ENCODE measurements at places on chromosomes 3 and 15.

DNA sequence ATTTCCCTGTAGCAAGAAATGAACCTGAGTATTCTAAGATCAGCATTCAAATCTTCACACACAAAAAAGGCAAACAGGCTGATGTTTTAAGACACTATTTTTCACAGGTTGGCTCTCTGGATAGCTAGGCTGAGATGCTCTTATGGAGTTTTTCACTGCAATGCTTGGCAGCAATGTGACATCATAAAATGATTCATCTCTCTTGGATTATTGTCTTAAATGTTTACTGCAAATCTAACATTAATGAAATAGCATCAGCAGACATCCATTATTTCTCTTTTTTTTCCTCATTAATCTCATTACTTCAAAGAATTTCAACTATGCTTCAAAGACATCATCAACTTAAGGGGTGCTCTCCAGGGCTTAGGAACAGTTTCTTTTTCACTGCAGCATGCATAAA is 23.6 kb upstream of the SSUH2 start:
- DNase-seq = no peak

- no peak for DNase-seq
These were observed 33.5 kb upstream of the PDE8A start for GRCh38 chr15:84947947-84948830.

- DNase-seq = no peak
These were observed 10.9 kb downstream of the CTDSPL start for GRCh38 chr3:37872413-37873160.

DNA sequence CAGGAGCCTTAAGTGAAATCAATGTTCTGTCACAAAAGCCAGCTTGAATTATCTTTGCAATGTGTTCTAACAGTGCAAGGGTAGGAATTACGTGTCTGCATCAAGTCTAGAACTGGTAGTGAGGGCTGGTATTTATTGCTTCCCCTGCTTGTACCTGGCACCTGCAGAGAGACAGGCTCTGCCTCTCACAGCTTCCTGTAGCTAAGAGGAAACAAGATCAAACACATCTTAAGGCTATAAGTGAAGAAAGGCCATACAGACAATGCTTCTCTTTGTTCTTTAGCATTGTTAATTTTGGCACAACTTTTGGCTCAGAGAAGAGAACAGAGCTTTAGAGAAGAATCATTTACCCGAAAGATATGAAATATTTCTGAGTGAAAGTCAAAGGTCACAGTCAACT is 479.9 kb downstream of the GRM7 start:
- DNase-seq = no peak

DNA sequence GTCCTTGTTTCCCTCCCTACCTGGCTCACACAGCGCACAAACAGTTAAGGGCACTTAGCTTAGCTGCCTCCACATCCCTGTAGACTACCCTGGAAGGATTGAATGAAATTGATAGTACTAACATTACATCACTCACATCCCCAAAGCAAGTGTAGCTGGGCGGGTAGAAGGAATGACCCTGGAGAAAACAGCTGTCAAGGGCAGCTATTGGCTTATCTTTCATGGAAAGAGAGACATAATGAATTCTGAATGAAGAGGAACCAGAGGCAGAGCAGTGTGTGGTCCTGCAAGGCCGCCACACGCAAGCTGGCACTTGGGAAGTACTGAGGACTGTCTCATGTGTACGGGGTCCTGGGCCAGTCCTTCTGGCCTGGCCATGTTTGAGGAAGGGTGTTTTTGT is 369.6 kb upstream of the RGMA start:
- DNase-seq = no peak

- no peak for DNase-seq
These were observed 70.7 kb downstream of the CD200R1L start for GRCh38 chr3:112776000-112776399.

DNA sequence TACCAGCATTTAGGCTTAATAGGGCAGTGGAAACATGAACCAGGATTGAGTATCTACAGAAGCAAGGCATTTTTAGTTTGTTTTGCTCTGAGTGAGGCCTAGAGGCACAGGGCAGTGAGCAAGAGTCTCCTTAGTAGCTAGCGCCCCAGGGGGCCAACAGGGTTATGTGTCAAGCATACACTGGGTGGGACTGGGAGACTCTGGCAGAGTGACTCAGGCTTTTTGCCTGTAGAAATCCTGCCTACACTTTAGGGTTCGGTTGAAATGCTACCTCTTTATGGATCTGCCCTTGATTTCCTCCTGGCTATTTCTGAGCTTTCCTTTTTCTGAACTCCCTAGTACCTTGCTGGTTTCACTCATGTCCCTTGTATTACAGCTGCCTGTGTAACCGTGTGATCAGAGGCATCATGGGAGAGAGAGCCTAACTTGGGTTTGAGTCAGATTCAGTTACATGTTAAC is 72.2 kb downstream of the TOP2B start:
- no peak for DNase-seq

GRCh38 chr15:85746641-85747040 is 48.1 kb downstream of the KLHL25 start:
- DNase-seq = no peak

DNA sequence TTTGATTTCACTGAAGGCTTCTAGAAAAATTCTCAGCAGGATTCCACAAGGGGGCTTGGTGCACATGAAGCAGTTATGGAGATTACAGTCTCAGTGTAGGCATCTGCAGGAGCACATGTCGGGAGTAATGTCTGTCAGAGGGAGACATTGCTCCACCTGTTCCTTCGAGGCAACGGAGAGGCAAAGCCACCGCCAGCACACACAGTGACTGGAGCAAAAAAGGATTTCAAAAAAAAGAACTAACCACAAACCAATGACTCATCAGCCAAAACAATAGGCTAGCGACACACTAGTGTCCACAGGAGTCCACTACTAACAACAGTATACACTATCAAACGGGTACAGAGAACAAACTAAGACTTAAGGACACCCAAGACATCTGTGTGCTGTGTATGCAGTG is 68.9 kb downstream of the NPTN start:
- DNase-seq = no peak

GRCh38 chr3:14880447-14881106 is 61.8 kb downstream of the FGD5 start:
- no peak for DNase-seq

DNA sequence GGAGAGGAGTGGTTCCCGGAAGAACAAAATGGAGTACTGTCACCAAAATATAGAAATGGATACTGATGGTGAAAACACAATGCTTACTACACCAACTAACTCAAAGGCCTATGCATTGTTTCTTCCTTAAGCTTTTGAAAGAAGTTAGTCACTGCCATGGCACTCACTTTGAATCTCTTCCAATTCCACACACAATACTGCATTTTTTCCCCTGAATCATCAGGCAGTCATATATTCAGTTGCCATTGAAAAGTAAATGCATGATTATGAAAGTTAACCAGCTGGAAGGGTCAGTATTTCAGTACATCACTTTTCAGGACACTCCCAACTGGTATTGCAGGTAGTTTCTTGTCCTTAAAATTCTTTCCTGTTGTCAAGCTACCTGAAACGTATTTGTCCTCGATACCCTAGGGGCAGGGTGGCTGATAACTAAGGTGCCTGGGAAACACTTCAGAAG is 9.0 kb upstream of the LRRFIP2 start:
- no peak for DNase-seq

DNA sequence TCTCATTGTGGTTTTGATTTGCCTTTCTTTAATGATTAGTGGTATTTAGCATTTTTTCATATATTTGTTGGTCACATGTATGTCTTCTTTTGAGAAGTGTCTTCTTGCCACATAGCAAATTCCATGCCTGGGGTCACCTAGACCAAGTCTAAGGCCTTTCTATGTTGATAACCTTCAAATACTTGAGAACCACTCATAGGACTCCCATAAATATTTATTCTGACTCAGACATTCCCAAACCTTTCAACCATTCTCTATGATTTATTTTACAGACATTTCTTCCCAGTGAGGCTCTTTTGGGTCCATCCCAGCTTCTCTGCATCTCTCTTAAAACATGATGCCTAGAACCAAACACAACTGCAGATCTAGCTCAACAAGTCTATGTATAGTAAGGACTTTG is 69.2 kb downstream of the ATP8B4 start:
- DNase-seq = no peak

GRCh38 chr3:112448939-112449338 is 50.3 kb downstream of the BTLA start:
- no peak for DNase-seq

DNA sequence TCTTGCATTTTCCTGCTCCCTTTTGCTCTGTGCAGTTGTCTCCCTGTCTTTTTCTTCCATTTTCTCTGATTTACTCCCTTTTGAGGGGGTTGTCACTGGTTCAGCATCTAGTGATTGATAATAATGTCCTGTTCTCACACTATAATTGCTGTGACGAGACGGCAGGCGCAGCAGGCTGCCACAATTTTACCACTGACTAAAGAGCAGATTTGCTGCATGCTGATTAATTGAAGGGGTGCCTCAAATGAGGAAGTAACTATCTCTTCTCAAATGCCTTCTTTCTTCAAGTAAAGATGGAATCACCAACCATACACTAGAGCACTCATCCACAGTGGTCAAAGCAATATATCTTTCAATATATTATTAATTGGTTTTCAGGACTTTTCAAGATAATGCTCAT is 219.3 kb downstream of the CBLB start:
- DNase-seq = no peak

- DNase-seq = no peak
These were observed 202.6 kb downstream of the MEX3B start for GRCh38 chr15:81843226-81843625.

- DNase-seq = no peak
These were observed 63.9 kb downstream of the NR2E3 start for GRCh38 chr15:71874245-71874644.

DNA sequence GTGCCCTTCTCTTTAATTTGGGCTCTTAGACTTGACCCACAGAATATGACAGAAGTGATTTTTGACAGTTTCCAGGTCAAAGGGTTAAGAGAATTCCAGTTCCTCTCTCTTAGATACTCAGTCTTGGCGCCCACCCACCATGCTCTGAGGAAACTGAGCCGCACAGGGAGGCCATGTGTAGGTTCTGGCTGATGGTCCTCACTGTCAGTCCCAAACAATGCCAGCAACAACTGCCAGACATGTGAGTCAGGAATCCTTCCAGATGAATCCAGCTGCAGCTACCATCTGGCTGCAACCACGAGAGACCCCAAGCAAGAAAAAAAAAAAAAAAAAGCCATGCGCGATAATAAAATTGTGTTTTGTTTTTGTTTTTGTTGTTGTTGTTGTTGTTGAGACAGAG is 326.6 kb downstream of the MAGI1 start:
- no peak for DNase-seq

DNA sequence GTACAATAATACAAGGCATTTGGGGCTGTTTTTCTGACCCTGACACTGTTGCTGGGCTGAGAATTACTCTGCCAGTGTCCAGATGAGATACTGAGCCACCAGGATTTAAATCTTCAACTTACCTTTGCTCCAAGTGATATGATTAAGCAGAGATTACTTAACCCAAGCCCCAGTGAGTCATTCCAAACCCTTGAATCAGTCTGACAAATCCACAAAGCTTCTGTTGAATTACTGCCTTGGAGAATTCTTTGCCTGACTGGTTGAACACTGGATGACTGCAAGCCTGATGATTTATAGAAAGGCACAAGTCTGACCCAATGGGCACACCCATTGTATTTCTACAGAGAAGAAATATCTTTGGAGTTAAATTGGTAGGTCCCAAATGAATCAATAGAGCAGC is 88.2 kb upstream of the TSC22D2 start:
- no peak for DNase-seq

DNA sequence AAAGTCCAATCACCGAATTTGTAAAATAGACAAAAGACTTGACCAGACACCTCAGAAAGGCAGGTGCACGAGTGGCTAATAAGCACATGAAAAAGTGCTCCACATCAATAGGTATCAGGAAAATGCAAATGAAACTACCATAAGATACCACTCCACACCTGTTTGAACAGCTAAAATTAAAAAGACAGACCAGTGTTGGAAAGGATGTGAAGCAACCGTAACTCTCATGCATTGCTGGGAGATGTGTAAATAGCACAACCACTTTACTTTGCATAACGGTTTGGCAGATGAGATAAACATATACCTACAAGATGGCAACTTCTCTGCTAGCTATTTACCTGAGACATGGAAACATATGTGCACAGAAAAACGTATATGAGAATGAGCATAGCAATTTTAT is 56.9 kb downstream of the CADPS start:
- no peak for DNase-seq

- DNase-seq = no peak
These were observed 20.3 kb upstream of the NRROS start for GRCh38 chr3:196619223-196619622.

GRCh38 chr3:152834776-152835600 is at the start of gene P2RY1:
P2RY1 (plus strand) TSS chr3:152835131; CDS start chr3:152835783, 652 bp downstream.
- no peak for DNase-seq

GRCh38 chr3:185420762-185421161 is 57.8 kb downstream of the MAP3K13 start:
- no peak for DNase-seq

DNA sequence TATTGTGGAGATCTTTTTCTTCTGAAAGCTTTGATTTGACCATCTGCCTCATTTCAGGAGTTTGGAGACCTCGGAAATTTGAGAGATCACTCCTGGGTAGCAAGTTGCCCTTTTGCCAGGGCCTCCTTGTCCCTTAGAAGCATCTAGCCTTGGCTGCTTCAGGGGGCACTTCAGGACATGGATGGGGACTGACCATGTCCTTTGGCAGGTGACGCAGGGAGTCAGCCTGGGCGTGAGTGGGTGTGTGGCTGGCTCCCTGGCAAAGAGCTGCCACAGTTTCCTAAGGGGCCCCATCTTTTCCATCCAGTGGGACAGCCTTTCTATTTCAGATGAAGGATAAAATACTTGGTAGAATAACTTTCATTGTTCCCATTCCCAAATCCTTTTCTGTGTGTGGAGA is 27.6 kb downstream of the EEFSEC start:
- no peak for DNase-seq

- DNase-seq = no peak
These were observed 1080.8 kb downstream of the TUSC7 start for GRCh38 chr3:117790235-117790987.

DNA sequence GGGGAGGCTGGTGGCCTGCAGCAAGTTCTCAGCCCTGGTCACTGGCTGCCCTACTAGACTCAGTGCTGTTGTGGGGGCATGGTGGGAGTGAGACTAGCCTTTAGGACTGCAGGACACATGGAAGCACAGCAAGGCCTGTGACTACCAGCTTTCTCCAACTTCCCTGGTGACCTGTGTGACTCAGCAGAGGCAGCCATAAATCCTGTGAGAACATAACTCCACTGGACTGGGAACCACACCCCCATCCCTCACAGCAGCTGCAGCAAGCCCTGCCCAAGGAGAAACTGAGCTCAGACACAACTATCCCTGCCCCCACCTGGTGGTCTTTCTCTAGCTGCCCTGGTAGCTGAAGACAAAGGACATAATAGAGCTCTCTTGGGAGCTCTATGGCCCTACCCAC is 111.3 kb downstream of the DCLK3 start:
- DNase-seq = no peak

- DNase-seq = no peak
These were observed 49.9 kb upstream of the BLM start for GRCh38 chr15:90667073-90667754.
